ENCODE measurements at places on chromosomes 6 and 20.

GRCh38 chr6:146410851-146411595 lies 132.6 kb upstream of the RAB32 start:
- no peak for DNase-seq

DNA sequence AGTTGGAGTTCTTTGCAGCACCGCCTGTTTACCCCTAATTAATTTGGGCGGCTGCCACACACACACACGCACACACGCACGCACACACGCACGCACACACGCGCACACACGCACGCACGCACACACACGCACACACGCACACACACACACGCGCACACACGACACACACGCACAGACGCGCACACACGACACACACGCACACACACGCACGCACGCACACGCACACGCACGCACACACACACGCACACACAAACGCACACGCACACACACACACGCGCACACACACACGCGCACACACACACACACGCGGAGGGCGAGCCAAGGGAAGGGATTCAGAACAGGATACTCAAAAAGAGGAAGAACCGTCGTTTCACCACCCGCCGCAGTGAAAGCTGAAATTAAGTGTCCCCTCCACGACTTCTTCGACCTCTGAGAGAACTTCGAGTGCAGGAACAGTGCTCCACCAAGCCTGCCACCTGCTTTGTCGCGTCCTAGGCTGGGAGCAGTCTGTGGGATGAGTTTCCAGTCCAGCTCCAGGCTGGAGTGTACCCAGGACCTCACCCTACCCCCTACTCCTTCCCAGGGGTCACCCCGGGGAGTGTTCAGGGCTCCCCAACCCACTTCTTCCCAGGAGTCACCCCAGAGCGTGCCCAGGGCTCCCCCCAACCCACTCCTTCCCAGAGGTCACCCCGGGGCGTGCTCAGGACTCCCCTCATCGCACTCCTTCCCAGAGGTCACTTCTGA lies 1.1 kb downstream of the RNASET2 start:
- no peak for DNase-seq

DNA sequence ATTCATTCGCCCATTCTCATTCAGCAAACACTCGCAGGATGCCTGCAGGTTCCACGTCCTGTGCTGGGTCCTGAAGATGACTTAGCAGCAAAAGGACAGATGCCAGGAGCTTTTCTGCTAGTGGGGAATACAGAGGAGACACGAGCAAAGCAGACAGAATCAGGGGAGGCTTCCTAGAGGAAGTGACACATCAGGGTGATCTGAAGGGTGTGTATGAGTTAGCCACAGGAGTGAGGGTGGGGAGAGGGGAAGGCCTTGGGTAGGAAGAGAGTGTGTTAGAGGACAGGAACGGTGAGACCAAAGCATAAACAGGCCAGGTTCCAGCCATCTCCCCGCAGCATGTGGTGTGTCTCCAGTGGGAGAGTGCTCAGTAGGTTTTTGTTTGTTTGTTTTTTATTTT lies 73.4 kb upstream of the GTSF1L start:
- no peak for DNase-seq

DNA sequence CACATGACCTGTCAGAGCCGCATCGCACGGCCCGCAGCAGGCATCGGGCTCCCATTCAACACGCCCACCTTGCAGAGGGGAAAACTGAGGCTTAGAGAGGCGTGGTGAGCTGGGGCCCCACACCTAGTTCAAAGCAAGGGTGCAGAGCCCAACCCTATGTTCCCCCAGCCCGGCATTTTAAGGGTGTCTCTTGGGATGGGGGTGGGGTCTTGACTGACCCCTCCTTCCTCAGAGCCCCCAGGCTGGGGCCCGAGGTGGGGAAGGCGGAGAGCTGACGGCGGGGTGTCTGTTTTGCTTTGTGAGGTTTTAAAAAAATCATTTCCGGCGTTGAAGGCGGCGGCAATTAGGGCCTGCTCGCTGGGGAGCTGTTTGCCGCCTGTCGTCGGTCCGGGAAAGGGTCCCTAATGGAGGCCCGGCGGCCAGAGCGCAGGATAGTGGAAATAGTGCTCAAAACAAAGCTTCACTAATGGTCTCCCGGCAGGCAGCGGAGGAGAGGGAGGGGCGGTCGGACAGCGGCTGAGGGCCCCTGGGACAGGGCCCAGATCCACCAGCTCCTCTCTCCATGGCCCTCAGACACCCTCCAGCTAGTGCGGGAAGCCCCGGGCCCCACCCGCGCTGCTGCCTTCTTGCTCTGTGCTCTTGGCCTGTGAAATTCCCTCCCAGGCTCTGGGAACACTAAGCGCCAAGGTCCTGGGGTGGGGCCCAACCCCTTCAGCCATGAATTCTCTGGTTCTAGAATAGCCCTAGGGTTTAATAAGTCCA lies 11.9 kb downstream of the VSTM2L start:
- DNase-seq = no peak

DNA sequence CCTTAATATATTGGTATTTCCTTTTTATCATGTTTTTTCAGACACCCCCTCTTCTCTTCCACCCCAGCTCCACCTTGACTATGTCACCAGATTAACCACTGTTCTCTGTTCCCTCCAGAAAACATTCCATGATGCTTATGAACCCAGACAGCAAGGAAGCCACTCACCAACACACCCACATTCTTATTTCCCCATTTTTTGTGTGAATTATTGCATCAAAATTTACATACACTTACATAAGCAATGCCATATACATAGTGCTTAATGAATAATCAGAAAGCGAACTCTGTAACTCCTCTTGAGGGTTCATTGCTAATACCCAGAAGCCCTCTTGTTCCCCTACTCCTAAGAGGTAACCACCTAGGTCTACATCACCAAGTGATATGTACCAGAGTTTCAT lies 182.3 kb upstream of the CDYL start:
- DNase-seq = no peak

DNA sequence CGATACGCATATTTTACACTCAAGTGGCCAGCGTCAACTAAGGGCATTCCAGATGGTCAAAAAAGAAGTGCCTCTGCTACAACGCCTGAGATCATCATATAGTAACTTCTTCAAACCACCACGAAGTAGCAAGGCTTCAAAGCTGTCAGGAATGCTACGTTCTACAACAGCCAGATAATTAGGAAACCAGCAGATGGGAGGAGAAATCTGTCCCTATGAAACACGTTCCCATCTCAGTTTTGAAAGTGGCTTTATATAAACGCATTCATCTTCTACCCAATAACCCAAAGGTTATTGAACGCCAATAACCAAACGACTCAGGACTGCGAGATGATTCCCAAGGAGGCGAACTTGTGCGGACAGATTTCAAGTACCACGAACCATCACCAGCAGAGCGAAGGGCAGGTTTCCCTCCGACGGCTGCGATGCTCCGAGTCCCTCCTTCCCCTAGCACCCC lies 1.2 kb downstream of the ABHD12 start:
- DNase-seq = no peak

DNA sequence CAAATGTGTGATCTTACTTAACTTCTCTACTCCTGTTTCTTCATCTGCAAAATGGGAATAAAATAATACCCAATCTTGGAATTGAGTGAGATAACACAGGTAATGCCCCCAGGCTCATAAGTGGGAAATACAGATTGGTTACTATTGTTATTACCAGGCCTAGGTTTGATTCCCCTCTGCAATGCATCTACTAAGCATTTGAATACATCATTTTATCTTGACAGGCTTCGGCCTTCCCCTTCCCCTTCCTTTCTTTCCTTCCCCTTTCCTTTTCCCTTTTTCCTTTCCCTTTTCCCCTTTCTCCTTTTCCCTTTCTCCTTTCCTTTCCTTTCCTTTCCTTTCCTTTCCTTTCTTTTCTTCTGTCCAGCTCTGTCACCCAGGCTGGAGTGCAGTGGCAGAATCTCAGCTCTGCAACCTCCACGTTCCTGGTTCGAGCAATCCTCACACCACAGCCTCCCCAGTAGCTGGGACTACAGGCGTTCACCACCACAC lies 7.3 kb upstream of the HNF4A start:
- no peak for DNase-seq

DNA sequence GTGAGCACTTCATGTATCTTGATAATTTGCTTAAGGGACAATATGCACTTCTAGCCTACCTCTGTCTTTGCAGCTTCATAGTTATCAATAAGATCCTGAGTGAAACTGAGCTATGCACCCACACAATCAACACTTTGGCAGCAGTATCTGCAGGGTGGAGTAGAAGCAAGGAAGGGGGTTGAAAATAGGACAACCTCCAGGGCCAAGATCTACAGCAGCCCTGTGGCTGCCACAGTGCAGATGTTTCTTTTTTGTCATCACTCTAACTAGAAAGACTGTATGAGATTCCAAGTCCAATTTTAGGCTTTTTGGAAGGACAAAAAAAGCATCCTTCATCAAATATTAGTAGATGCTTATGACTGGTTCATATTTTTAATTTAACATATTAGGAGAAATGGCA lies 336.1 kb upstream of the CITED2 start:
- DNase-seq = no peak

- DNase-seq = no peak
These were observed 171.6 kb downstream of the ADGB start for GRCh38 chr6:146770275-146770964.

GRCh38 chr20:48787861-48788375 lies 39.9 kb downstream of the PREX1 start:
- DNase-seq = no peak

DNA sequence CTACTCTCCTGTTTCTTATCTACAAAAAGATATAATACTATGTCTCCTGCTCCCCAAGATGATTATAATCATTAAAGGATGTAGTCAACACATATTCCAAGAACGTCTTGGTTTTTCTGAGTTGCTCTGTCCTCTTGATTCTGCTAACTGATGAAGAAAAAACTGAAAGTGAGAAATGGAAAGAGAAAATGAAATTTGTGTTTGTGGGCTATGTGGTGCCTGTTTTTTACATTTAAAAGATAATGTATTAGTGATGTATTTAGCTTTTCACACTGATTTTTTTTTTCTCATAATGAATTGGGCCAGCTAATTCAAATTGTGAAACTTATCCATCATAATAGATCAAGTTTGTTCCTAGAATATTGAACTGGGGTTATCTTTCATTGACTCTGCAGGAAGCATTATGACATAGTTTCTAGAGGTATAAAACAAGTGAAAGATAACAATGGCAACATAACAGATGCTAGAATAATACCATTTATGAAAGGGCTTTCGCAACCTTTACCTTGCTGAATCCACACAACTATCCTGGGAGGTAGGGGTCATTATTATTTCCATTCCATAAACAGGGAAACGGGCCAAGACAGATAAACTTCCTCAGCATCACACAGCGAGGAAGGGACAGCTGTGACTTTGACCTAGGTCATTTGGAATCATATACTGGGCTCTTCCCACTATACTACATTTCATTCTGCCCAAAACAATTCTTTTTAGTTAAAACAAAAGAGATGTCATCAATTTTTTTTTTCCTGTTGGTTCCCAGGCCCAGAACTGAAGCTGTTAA lies 336.7 kb downstream of the GJA1 start:
- DNase-seq = no peak

DNA sequence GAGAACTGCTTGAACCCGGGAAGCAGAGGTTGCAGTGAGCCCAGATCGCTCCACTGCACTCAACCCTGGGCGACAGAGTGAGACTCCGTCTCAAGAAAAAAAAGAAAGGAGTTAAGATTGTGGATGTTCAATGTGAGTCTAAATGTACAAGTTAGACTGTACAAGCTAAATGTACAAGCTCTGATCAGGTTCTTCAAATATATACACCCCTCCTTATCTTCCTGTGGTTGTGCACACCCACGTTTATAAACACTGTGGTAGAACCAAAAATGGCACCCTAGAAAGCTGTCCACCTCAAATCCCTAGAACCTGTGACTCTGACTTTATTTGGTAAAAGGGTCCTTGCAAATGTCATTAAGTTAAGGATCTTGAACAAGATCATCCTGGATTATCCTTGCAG lies 11.2 kb upstream of the RANBP9 start:
- no peak for DNase-seq

- no peak for DNase-seq
These were observed 72.6 kb downstream of the ERMARD start for GRCh38 chr6:169824021-169824420.

DNA sequence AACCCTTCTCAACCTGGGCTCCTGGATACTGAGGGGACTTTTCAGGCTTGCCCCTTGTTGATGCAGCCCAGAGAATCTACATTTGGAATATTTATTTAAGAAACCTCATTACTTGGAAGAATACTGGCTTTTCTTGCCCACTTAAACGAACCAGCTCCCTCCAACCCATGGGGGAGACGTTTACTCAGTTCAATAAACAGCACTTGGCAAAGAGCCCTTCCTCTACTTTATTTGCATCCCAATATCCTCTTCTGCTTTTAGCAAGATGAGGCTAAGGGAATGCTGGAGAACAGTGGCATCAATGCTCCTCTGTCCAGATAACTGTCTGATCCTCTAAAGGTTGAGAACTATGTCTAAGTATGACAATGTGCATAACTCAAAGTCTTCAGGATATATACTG lies 22.2 kb downstream of the PTPRK start:
- no peak for DNase-seq

GRCh38 chr6:15132167-15132566 lies 113.7 kb upstream of the JARID2 start:
- DNase-seq = no peak

- no peak for DNase-seq
These were observed 50.4 kb downstream of the TCP11 start for GRCh38 chr6:35090734-35091133.

DNA sequence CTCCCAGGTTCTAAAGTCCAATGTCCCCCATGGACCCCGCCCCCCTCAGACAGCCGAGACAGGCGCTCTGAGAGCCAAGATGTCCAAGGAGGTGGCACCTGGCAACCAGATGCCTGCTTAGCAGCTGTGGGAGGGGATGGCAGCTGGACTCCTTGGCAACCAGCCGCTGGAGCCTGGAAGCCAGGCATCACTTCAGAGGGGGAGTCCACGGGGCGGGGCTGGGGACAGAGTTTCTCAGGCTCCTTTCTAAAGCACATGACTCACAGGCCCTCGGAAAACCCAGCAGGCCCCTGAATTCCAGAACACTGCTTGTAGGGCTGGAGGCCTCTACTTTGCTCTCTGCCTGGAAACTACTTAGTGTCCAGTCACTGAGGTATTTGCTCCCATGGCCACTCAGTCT lies 51.5 kb downstream of the PREX1 start:
- DNase-seq = peak; percentile 37

DNA sequence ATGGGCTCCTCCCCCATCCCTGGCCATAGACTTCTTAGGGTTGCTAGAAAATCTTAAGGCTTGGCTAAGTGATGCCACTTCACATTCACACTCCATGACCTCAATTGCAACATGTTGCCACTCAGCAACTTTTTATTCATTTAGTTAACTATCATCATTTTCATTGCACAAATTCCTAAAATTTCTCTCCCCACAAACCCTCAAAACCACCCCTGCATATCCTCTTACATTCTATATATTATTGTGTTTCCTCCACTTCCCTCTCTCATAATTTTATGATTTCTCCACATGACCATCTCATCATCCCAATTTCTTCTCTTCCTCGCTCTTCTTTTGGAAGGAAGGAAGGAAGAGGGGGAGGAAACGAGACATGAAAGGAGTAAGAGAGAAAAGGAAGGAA lies 436.0 kb downstream of the HACE1 start:
- DNase-seq = no peak

Measured in hypothalamus (tissue), 51 donors.